CD4-positive, alpha-beta T cell treated with Interleukin-21 for 1 hour (primary cell): ENCODE measurements at places on chromosomes 11 and 22.

GRCh38 chr22:48254311-48254873, 1491.9 kb downstream of the TBC1D22A start:
- DNase-seq = no peak

- DNase-seq = no peak
Observed at GRCh38 chr11:111355956-111356659, 23.0 kb downstream of the POU2AF1 start.

DNA sequence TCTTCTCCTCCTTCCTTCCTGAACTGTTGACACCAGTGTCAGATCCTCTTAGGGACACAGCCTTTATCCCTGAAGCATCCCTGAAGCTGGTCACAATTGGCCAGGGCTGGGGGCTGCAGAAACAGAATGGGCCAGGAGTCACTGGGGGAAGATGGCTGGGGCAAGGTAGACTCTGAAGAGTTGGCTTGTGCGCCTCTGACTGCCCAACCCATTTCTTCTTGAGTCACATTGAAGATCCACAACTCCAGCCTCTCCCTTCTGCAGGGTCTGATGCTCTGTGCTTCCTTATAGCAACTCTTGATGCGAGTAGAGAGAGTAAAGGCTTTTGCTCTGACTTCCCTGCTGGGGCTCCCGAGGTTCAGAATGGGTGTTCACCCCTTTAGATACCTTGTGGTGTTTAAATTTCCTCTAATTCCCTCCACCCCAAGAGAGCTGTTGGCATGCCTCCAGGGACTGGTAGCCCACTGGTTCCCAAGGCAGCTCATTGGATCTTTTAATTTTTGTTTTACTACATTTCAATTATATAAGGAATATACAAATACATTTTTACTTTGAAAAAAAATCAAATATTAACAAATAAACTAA, 13.4 kb downstream of the PRDM11 start:
- no peak for DNase-seq

GRCh38 chr11:29336727-29337575, 679.9 kb downstream of the KCNA4 start:
- no peak for DNase-seq

GRCh38 chr11:66846671-66847091, 3.4 kb downstream of the RCE1 start:
- no peak for DNase-seq

DNA sequence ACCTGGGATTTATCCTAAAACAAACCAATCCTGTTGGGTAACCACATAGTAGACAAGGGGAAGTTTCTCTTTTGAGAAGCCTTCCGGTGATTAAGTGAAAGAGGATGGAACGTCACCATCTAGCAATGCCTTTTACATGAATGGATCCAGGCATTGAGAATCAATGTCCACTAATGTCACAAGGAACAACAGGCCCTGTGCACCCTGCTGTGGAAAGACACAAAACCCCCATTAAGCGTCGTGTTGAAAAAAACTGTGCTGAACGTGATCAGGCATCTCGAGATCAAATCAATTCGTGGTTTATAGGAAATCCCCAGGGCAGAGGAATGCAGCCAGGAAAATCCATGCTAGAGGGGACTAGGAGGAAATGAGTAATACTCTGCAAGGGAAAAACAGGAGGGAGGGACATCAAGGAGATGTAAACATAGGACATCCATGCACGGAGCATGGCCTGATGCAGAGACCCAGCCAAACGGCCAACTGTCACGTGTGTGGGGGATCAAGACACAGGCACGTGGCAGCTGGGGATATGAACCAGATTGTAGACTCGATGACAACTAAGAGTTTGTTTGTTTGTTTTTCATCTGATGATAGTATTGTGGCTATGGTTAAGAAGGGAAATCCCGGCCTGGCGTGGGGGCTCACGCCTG, 38.6 kb upstream of the CARS1 start:
- DNase-seq = no peak
